ENCODE measurements at places on chromosomes 12 and 14.

GRCh38 chr12:54294953-54295566, 5.8 kb downstream of the NFE2 start:
- ATAC-seq = no peak

GRCh38 chr14:44405011-44405486, 102.0 kb downstream of the FSCB start:
- ATAC-seq = no peak

- ATAC-seq = no peak
These were observed 149.6 kb downstream of the SLC38A6 start for GRCh38 chr14:61130512-61131260.

DNA sequence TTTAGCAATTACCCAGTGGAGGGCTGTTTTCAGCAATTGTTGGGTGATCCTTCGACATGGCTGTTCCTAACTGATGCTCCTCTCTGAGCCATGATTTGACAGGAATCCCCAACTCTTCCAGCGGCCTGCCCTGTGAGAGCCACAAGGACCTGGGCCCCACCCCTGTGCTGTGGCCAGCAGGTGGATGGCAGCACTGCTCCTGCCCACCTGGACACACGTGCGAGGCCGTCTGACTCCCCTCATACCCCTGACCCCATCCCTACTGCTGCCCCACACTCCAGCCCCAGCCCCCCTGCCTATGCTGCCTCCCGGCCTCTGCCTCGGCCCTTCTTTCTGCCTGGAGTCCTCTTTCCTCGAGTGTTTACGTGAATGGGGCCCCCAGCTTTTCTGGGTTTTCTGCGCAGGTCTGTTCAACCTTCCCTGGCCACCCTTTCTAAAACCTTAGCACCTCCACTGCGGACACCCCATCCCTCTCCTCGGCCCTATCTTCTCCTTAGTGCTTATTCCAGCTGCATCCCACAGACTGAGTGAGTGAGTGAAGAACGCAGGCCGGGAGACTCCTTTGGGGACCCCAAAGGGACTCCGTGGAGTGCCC, 111.4 kb downstream of the DICER1 start:
- ATAC-seq = no peak

DNA sequence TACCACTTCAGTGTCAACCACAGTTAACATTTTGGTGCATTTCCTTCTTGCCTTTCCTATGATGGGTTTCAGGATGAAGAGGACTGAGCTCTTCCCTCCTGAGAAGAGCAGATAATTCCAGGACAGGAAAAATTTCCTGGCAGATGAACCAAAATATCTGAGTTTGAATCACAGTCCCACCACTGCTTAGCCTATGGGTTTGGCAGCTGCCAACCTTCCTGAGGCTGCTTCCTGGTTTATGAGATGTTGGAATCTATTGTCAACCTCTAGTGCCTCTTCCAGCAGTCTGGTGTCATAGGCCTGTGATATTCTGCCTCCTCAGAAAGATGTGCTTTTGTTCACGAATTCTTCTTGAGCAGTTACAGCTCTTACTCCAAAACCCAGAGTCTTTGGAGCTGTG, 197.4 kb upstream of the FRMD6 start:
- ATAC-seq = peak; percentile 59

DNA sequence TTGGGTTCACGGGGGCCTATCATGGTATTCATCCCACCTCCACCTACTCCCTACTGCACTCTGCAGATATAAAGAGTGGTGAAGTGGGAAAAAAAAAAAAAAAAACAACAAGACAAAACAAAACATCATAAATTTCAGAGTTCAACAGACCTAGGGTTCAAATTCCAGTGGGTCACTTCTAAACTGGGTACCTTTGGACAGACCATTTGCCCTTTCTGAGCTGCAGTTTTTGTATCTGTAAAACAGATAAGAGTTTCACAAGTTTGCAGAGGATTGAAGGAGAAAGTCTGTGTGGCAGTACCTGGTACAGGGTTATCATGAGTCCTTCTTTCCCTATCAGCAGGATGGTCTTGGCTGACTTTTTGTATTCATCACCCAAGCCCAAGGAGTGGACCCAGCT, 211.2 kb upstream of the EEA1 start:
- no peak for ATAC-seq

GRCh38 chr14:44396226-44396625, 110.9 kb downstream of the FSCB start:
- ATAC-seq = no peak

DNA sequence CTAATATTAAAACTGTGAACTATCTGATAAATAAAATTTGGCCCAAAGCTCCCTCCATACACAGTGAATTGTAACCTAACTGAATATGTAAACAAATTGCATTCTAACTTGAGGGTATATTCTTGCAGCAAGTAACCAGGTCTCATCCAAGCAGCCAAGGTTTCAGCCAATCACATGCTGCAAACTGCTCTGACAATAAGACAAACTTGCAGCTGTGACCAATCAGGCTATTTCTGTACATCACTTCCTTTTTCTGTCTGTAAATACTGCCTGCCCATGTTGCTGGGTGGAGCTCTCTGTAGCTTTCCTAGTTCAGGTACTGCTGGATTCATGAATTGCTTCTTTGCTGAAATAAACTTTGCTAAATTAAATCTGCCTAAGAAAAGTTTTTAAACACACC, 499.0 kb downstream of the GALC start:
- no peak for ATAC-seq

DNA sequence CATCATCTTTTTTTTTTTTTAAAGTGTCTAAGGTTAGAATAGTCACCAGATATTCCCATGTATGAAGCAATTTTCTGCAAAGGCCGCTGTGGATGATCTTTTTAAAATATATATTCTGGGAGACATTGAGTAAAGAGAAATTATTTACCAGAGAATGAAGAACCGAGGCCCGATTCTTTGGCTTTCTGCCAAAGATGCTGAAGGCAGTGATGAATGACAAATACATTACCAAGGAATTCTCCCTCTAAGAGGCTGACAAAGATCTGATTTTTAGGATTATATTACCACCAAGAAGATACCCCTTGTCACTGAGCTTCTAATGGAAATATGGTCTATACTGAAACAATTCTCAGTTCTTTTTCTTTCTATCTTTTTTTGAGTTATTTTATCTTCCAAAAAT, 336.8 kb downstream of the NAV3 start:
- no peak for ATAC-seq

- ATAC-seq = no peak
These were observed 187.2 kb upstream of the MYL2 start for GRCh38 chr12:111107392-111108178.

GRCh38 chr14:54713379-54713778, 146.5 kb downstream of the SAMD4A start:
- peak; percentile 66 for ATAC-seq

- ATAC-seq = no peak
These were observed 127.1 kb upstream of the RTL1 start for GRCh38 chr14:101030586-101030985.

- ATAC-seq = no peak
These were observed 12.9 kb downstream of the ISCA2 start for GRCh38 chr14:74506411-74506851.

- ATAC-seq = no peak
These were observed 138.2 kb upstream of the TSPAN8 start for GRCh38 chr12:71295953-71296352.

- no peak for ATAC-seq
These were observed 35.1 kb downstream of the EIF2S3B start for GRCh38 chr12:10540776-10541205.

GRCh38 chr12:130126023-130126432, 36.2 kb upstream of the FZD10 start:
- ATAC-seq = no peak

GRCh38 chr12:51846911-51847642, 1.4 kb downstream of the FIGNL2 start:
- peak; percentile 62 for ATAC-seq

DNA sequence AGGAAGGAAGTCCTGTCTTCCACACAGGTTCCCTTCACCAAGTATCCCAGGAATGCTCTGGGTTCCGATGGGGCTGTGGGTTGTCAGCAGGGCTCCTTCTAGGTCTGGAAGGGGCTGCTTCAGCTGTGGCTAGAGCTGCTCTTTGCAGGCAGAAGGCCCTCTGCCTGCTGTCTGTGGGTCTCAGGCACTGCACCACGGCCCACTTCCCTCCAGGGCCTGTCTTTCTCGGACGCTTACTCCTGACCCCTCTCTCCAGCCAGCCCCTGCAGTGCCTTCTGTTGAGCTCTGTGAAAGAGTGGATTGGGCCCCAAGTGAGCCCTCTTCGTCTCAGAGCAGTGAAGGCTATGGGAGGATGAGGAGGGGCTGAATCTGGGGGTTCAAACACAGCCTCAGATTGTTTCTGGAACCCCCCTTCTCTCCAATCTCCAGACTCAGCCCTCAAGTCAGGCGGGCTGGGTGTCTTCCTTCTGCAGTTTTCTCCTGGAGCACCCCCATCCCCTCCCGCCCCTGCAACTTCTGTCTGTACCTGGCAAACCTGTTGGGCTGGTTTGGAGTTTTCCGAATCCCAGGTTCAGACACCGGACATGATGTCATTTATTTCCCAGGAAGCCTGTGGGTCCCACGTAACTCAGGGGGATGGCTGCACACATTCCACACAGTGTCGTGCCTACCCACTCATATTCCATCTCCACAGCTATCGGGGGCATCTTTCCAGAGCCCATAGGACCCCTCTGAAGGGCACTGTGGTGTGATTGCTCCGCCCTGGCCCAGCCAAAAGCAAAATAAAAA, 24.9 kb upstream of the SPPL3 start:
- ATAC-seq = no peak

DNA sequence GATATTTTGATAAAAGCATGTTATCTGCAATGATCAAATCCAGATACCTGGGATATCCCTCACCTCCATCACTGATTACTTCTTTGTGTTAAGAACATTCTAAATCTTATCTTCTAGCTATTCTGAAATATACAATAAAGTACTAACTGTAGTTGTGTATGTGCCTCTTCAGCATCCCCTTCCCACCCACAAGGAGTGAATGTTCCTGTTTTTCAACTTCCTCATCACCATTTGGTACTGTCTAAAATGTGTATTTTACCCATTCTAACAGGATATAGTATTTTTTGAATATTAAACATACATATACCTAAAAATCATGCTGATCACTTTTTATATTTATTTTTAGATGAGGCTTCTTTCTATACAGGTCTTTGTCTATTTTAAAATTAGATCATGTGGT, 1252.6 kb downstream of the TMEM121 start:
- no peak for ATAC-seq

DNA sequence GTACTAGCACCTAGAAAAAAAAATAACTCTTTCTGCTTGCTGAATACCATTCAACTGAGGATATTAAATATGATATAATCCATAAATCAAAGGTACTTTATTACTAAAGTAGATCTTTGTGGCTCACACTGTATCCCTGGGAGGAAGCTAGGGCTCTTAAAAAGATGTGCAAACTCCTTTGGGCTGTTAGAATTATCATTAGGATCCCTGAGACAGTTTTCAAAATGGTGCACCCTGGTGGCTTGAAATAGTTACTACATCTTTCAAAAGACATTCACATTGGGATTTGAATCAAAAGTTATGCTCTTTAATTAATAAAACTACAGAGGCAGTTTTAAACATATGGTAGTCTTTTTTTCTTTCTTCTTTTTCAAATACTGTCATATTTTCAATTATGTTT, 228.5 kb upstream of the G2E3 start:
- no peak for ATAC-seq

DNA sequence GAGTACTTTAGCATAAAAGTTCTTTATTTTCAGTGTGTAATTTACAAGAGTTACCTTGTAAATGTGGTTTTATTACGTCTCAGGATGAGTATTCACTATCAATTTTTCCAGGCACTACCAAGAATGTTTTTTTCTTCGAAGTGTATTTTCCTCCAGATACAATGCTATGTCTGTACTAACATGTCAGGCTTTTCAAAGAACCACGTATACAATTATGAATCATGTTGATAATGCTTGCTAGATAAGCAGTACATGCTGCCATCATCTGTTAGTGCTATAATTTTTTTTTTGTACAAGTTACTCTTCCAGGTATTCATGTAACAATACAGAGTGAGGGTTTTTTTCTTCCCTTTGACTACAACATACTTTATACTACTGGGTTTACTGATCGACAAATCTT, 5.6 kb upstream of the KANSL2 start:
- no peak for ATAC-seq

GRCh38 chr14:49396801-49397200, 189.4 kb downstream of the RPS29 start:
- ATAC-seq = no peak

DNA sequence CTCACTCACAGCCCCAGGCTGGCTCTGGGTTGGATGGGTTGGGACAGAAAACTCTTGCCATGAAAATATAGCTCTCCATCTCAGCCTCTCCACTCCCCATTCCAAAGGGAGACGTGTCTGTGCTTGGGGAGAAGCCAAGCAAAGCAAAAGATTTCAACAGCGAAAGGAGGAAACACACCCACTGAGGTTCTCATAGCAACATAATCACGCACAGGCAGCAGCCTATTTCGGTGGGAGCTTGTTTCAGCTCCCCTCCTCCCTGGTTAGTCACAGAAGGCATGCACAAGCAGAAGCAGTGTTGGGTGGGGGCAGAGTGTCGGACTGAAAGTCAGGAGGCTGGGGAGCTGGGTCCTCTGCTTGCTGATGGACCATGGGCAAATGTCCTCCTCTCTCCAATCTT, 1.9 kb upstream of the PRMT8 start:
- ATAC-seq = no peak

DNA sequence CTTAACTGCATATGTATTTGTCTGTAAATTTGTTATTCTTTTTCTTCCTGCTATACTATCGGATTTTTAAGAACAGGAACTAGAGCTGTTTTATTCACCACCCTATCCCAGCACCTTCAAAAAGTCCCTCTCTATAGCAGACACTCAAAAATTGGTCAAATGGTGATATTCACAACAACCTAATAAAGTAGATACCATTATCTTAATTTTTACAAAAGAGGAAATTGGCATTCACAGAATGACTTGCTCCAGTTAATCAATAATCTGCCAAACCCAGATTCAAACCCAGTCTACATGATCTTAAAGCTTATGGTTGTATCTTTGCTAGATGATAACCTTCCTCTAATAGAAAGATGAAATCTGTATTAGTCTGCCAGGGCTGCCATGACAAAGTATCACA, 426.6 kb downstream of the EGLN3 start:
- no peak for ATAC-seq

- no peak for ATAC-seq
These were observed 87.6 kb upstream of the MED13L start for GRCh38 chr12:116365114-116365513.

DNA sequence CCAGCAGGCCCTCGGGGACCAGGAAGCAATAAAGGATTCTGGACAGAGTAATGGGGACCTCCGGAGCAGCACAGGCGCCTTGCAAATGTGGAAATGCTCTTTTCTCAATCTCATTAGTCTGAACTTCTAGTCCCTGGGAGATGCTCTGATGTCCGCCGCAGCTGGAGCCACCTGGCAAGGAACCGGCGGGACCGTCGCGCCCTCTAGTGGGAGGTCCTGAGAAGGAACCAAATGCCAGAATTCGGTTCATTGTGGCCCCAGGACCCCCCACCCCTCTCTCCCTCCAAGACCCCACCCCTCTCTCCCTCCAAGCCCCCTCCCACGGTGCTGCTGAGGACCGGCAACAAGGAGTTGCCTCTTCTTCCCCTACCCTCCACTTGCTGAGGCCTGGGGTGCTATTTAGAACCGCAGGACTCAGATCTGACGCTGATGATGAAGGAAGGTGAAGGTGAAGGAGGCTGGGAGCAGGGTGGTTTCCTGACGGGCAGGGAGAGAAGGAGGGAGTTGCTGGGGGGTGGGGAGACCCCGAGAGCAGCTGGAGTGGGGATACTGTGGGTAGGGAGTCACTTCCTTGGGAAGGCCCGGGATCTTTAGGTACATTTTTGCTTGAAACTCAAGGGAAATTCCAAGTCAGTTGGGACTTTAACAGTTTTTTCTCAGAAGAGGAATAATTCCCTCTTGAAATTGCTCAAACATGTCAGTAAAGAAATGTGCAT, 42.5 kb downstream of the SMIM41 start:
- peak; percentile 76 for ATAC-seq
